T-helper 2 cell treated with Interferon-gamma antibody and Interleukin-4, amounts not matched to agents 5 μg/mL and 100 μg/mL, for 36 hours (primary cell): ENCODE measurements at places on chromosomes 1 and 21.

DNA sequence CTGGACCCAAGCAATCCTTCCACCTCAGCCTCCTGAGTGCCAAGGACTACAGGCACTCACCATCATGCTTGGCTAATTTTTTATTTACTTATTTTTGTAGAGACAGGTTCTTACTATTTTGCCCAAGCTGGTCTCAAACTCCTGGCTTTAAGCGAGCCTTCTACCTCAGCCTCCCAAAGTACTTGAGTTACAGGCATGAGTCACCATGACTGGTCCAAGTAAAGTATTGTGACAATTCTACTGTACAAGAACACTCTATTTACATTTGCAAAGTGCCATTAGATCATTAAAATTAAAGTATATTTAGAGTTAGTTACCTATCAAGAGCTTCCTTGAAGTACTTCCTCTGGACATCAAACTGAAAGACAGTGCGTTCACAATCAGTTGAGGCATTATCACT lies 44.8 kb downstream of the NRDC start:
- H3K27ac ChIP-seq, result no peak overlapping the region
- H3K4me1 ChIP-seq, result peaks cover 5% of the 10 kb centered on the region
- peaks cover 42% of the 10 kb centered on the region for H3K36me3 ChIP-seq
- no peaks in the 10 kb centered on the region for H3K27me3 ChIP-seq
- no peak overlapping the region for H3K4me3 ChIP-seq

DNA sequence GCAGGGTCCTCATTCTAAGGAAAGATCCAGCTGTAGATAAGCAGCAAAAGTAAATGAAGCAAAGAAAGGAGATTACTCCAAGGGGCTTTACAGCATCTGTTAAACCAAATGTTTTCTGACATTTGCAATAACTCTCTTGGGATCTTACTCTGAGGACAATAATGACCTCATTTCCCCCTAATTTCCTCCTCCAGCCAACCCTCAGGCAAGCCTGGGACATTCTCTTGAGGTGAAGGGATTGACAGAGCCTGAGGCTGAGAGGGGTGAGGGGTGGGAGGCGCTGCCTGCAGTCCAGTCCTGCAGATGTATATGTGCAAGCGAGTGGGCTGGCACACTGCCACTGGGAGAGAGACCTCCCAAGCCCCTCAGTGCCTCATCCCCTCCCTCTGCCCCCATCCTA lies 40.5 kb upstream of the NEK2 start:
- no peaks in the 10 kb centered on the region for H3K36me3 ChIP-seq
- H3K27me3 ChIP-seq, result peaks cover 8% of the 10 kb centered on the region
- DNase-seq, result no peak

- DNase-seq, result no peak
- peaks cover 22% of the 10 kb centered on the region for H3K36me3 ChIP-seq
- H3K27me3 ChIP-seq, result no peaks in the 10 kb centered on the region
These were observed 492 bp upstream of the PGM1 start for GRCh38 chr1:63592536-63593302.

GRCh38 chr21:31351960-31352359 lies 7.9 kb upstream of the TIAM1 start:
- H3K4me3 ChIP-seq, result no peak overlapping the region
- peaks cover 21% of the 10 kb centered on the region for H3K27me3 ChIP-seq

GRCh38 chr1:84365225-84366221 lies 32.8 kb upstream of the DNASE2B start:
- DNase-seq, result peak; percentile 42
- no peaks in the 10 kb centered on the region for H3K4me1 ChIP-seq
- H3K4me3 ChIP-seq, result no peak overlapping the region
- no peaks in the 10 kb centered on the region for H3K36me3 ChIP-seq
- H3K27ac ChIP-seq, result no peak overlapping the region

- H3K36me3 ChIP-seq, result no peaks in the 10 kb centered on the region
- H3K27ac ChIP-seq, result no peak overlapping the region
- H3K4me3 ChIP-seq, result no peak overlapping the region
- peaks cover 2% of the 10 kb centered on the region for H3K27me3 ChIP-seq
- no peaks in the 10 kb centered on the region for H3K4me1 ChIP-seq
These were observed 324.1 kb downstream of the BARHL2 start for GRCh38 chr1:90393025-90393424.

GRCh38 chr21:41201385-41201784 lies 33.4 kb downstream of the BACE2 start:
- H3K4me3 ChIP-seq, result no peak overlapping the region
- H3K27me3 ChIP-seq, result peaks cover 4% of the 10 kb centered on the region
- H3K4me1 ChIP-seq, result no peaks in the 10 kb centered on the region
- H3K36me3 ChIP-seq, result no peaks in the 10 kb centered on the region

DNA sequence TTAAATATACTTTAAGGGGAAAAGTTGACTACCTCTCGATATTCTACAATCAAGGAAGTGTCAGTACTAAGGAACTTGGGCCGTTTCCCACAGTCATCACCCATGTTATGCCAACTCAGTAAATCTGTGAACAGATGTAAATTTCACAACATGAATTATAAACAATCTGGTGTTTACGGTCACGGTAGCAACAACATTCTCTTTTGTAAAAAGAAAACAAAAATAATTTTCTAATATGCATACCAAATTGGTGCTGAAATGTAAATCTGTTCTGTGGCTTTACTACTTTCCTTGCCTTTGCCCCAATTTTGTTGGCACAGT lies 1.2 kb downstream of the SH3GLB1 start:
- peaks cover 6% of the 10 kb centered on the region for H3K27me3 ChIP-seq
- H3K4me1 ChIP-seq, result peaks cover 41% of the 10 kb centered on the region
- peaks cover 15% of the 10 kb centered on the region for H3K36me3 ChIP-seq

GRCh38 chr1:168373869-168374268 lies 93.2 kb downstream of the TBX19 start:
- no peaks in the 10 kb centered on the region for H3K36me3 ChIP-seq
- H3K4me3 ChIP-seq, result no peak overlapping the region

DNA sequence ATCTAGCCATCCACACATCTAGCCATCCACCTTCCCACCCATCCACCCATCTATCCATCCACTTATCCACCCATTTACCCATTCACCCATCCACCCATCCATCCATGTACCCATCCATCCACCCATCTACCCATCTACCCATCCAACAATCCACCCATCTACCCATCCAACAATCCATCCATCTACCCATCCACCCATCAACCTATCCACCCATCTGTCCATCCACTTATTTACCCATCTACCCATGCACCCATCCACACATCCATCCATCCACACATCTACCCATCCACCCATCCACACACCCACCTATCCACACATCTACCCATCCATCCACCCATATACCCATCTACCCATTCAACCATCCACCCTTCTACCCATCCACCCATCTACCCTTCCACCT lies 238.4 kb downstream of the DYRK1A start:
- H3K4me1 ChIP-seq, result no peaks in the 10 kb centered on the region
- no peak overlapping the region for H3K27ac ChIP-seq
- H3K4me3 ChIP-seq, result no peak overlapping the region

- no peaks in the 10 kb centered on the region for H3K27me3 ChIP-seq
- H3K27ac ChIP-seq, result peak overlapping the region; percentile 97
- H3K4me1 ChIP-seq, result peaks cover 68% of the 10 kb centered on the region
- peak overlapping the region; percentile 92 for H3K4me3 ChIP-seq
These were observed 1.1 kb downstream of the KIF21B start for GRCh38 chr1:201022493-201022819.

GRCh38 chr1:13687151-13687715 lies 12.8 kb upstream of the PRDM2 start:
- no peak overlapping the region for H3K27ac ChIP-seq
- H3K36me3 ChIP-seq, result no peaks in the 10 kb centered on the region
- no peaks in the 10 kb centered on the region for H3K4me1 ChIP-seq
- DNase-seq, result no peak

- no peak overlapping the region for H3K27ac ChIP-seq
- H3K4me1 ChIP-seq, result no peaks in the 10 kb centered on the region
These were observed 84.4 kb downstream of the AKT3 start for GRCh38 chr1:243765676-243766075.

GRCh38 chr1:235865565-235866204 lies 1.0 kb downstream of the LYST start:
- no peak for DNase-seq
- H3K4me3 ChIP-seq, result peak overlapping the region; percentile 94
- H3K4me1 ChIP-seq, result peaks cover 46% of the 10 kb centered on the region
- H3K36me3 ChIP-seq, result peaks cover 1% of the 10 kb centered on the region
- peak overlapping the region; percentile 99 for H3K27ac ChIP-seq

DNA sequence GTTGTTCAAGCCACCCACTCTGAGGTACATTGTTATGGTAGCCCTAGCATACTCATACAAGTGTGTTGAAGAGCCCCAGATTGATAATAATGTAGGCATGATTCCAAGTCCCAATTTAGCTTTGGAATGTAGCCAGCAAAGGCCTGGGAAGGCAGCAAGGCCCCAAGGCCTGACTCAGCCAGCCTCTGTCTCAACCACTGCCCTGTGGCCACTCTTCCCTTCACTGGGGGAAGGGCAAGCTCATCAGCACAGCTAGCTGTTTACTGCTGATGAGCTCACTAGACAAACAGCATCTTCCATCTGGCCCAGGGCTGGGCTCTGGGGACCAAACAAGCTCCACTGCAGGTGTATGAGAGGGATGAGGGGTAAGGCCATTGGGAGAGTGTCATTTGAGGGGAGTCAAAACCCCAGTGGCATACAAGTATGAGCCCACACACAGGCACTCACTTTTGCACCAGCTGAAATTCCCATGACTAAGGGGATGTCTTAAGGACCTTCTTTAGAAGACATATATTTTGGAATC lies 2.2 kb upstream of the IRF6 start:
- no peaks in the 10 kb centered on the region for H3K36me3 ChIP-seq
- H3K27ac ChIP-seq, result no peak overlapping the region
- H3K4me3 ChIP-seq, result no peak overlapping the region
- H3K4me1 ChIP-seq, result peaks cover 7% of the 10 kb centered on the region
- H3K27me3 ChIP-seq, result no peaks in the 10 kb centered on the region
- no peak for DNase-seq

GRCh38 chr1:47940326-47940725 lies 56.9 kb downstream of the TRABD2B start:
- no peaks in the 10 kb centered on the region for H3K36me3 ChIP-seq
- DNase-seq, result no peak

- no peaks in the 10 kb centered on the region for H3K36me3 ChIP-seq
- no peak for DNase-seq
- H3K27me3 ChIP-seq, result no peaks in the 10 kb centered on the region
- no peaks in the 10 kb centered on the region for H3K4me1 ChIP-seq
- no peak overlapping the region for H3K27ac ChIP-seq
These were observed 595.6 kb upstream of the PKN2 start for GRCh38 chr1:88088481-88088880.

DNA sequence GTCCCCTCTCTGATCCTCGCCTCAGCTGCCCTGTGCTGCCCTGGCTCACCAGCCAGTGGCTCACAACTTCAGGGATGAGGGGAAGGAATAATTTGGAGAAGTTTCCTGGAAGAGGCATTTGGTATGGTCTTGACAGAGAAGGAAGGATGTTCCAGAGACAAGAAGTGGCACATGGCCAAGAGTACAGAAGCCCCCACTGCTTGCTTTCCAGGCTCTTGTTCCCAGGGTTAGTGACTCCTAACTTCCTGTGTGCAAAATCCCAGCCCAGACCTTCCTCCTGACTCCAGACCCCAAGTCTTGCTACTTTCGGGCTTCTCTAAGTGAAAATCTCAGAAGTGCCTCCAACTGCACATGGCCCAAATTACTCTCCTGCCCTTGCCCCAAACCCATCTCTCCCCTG lies 85.7 kb downstream of the HMGB4 start:
- no peak overlapping the region for H3K27ac ChIP-seq
- H3K4me1 ChIP-seq, result no peaks in the 10 kb centered on the region
- no peaks in the 10 kb centered on the region for H3K36me3 ChIP-seq
- H3K4me3 ChIP-seq, result no peak overlapping the region
- DNase-seq, result no peak

- no peak overlapping the region for H3K4me3 ChIP-seq
- DNase-seq, result no peak
- H3K4me1 ChIP-seq, result peaks cover 2% of the 10 kb centered on the region
These were observed 32.0 kb downstream of the SLC45A1 start for GRCh38 chr1:8349961-8350360.

DNA sequence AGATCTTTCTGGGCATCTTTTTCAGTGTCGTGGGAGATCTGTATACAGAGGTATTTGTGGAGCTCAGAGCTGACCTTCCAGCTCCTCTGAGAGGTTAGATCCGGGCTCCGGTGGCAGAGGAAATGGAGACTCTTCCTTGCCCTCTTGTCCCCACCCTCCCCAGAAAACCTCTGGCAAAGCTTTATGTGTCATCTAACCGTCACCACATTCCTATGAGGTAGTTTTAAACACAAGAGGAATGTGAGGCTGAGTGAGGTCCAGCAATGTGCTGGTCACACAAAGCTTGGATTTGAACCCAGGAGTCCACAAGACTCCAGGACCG lies 1.2 kb downstream of the CD160 start:
- H3K27me3 ChIP-seq, result peaks cover 23% of the 10 kb centered on the region
- DNase-seq, result no peak
- H3K4me1 ChIP-seq, result peaks cover 14% of the 10 kb centered on the region
- peak overlapping the region; percentile 78 for H3K4me3 ChIP-seq
- no peak overlapping the region for H3K27ac ChIP-seq
- no peaks in the 10 kb centered on the region for H3K36me3 ChIP-seq

DNA sequence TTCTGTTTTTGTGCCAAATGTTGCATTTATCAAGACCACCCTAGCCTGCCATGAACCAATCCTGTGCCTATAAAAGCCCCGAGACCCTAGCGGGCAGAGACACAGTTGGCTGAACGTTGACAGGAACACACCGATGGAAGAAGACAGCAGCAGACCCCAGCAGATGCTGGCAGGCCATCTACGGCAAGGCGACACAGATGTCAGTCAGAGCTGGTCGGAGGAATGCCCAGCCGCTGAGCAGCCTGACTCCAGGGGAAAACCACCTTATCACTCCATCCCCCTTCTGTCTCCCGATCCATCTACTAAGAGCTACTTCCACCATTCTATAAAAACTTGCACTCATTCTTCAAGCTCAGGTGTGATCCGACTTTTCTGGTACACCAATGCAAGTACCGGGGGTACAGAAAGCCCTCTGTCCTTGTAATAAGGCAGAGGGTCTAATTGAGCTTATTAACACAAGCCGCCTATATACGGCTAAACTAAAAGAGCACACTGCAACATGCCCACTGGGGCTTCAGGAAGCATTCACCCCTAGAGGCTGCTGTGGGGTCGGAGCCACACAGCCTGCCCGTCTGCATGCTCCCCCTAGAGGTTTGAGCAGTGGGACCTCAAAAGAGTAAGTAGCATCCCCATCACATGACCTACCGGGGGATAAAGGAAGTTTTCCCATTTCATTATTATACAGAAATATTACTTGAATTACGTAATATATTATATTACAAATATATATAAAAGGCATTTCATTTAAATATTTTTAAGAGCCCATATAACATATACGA lies 1156.3 kb upstream of the B3GALT2 start:
- H3K27ac ChIP-seq, result no peak overlapping the region
- DNase-seq, result no peak
- no peak overlapping the region for H3K4me3 ChIP-seq
- H3K36me3 ChIP-seq, result no peaks in the 10 kb centered on the region
- H3K27me3 ChIP-seq, result no peaks in the 10 kb centered on the region

DNA sequence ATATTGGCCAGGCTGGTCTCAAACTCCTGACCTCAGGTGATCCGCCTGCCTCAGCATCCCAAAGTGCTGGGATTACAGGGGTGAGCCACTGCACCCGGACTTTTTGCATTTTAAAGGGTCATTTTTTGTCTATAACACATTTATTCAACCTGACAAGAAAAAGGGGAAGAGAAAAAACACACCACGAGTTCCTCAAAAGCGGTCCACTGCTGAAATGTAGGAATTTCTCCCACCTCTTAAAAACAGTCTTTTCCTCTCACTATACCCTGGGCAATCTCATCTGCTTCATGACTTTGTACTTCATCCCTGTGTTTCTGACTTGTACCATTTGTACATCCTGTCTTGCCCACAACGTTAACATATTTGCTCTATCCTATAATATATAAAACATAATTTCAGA lies 413.3 kb upstream of the PTBP2 start:
- DNase-seq, result no peak
- no peaks in the 10 kb centered on the region for H3K36me3 ChIP-seq
- H3K27me3 ChIP-seq, result no peaks in the 10 kb centered on the region
- no peak overlapping the region for H3K27ac ChIP-seq
- H3K4me3 ChIP-seq, result no peak overlapping the region
- H3K4me1 ChIP-seq, result no peaks in the 10 kb centered on the region
